Right renal cortex interstitium (tissue), 3 donors: ENCODE measurements at places on chromosomes 16 and 17. TPM values are rescaled to one million over a fixed set of nuclear protein-coding genes. Genes with fewer than 3 reads are reported as not detected.
A peak's percentile ranks its signal among the peaks of the same experiment; 100 is the strongest.

GRCh38 chr16:86587487-86587886 is 9.1 kb downstream of the FOXL1 start:
- DNase-seq, result no peak

DNA sequence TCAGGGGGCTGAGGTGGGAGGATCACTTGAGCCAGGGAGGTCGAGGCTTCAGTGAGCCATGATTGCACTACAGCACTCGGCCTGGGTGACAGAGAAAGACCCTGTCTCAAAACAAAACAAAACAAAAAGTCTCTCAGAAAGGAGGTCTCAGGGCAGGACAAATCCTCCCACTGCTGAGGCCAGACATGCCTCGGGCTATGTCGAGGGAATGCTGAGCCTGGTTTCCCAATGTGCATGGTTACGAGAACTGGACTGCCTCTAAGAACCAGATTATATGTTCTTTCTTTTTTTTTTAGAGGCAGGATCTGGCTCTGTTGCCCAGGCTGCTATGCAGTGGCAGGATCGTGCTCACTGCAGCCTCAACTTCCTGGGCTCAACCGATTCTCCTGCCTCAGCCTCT is 27.6 kb downstream of the TRAP1 start:
- no peak for DNase-seq

GRCh38 chr16:89065458-89065822 is 28.2 kb upstream of the ACSF3 start:
- no peak for DNase-seq

DNA sequence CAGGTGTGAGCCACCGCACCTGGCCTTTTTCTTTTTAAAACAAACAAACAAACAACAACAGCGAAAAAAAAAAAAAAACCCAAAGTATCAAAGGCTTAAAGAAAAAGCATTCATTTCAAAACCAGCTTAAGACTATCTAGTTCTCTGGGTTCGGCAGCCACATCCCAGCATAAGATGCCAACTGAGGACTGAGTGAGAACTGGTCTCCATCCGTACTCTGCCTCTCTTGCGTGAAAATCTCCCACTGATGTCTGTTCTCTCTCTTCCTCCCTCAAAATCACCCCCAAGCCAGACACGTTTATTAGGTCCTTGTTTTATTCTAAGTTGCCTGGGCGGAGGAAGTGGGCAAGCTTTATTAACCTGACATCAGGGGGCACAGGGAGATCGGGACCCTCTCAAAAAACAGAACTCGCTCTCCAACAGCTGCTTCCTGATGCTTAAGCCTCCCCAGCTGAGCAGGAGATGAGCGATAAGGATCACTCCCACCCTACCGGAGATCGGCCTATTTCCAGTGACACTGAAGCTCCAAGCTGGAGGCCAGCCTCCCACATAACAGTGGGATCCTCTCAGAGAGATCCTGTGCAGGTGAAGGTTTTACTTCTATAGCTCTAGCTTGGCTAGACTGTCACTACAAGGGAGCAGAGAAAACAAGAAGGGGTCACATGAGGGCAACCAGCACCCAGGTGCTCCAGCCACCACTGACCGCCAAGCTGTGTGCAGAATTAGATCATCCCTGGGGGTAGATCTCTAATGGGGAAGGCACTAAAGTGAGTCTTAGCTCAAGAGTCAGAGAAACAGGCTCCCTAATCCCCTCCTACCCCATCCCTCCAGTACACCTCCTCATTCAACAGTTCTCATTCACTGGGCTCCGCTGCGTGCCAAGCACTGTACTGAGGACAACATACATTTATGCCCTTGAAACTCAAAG is 13.6 kb downstream of the CDC42EP4 start:
- no peak for DNase-seq

MAF gene
- polyA plus RNA-seq, result 47.0 TPM

DNA sequence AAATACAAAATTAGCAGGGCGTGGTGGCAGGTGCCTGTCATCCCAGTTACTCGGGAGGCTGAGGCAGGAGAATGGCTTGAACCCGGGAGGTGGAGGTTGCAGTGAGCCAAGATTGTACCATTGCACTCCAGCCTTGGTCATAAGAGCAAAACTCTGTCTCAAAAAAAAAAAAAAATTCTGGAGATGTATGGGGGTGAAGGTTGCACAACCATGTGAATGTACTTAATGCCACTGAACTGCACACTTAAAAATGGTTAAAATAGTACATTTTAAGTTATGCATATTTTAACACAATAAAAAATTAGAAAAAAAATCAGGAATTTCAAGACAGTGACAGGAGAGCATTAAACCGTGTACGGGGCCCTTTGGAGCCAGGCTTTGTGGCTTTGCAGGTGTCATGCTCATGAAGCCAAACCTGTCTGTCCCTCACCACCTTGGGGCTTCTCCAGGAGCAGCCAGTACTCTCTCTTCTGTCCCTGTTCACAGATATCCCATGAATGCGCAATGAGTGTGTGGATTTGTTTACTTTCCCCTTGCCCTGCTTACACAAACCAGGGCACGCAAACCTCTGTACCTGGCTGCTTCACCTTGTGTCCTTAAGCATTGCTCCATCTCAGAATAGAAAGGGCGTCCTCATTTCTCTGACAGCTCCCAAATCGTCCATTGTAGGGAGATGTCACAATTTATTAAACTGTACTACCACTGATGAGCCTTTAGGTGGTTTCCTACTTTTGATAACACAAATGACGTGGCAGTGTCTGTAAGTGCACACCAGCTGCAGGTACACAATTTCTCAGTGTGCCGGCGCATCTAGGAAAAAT is 58.2 kb upstream of the CBX4 start:
- DNase-seq, result no peak

PIGS gene
- 109 TPM for polyA plus RNA-seq

DNA sequence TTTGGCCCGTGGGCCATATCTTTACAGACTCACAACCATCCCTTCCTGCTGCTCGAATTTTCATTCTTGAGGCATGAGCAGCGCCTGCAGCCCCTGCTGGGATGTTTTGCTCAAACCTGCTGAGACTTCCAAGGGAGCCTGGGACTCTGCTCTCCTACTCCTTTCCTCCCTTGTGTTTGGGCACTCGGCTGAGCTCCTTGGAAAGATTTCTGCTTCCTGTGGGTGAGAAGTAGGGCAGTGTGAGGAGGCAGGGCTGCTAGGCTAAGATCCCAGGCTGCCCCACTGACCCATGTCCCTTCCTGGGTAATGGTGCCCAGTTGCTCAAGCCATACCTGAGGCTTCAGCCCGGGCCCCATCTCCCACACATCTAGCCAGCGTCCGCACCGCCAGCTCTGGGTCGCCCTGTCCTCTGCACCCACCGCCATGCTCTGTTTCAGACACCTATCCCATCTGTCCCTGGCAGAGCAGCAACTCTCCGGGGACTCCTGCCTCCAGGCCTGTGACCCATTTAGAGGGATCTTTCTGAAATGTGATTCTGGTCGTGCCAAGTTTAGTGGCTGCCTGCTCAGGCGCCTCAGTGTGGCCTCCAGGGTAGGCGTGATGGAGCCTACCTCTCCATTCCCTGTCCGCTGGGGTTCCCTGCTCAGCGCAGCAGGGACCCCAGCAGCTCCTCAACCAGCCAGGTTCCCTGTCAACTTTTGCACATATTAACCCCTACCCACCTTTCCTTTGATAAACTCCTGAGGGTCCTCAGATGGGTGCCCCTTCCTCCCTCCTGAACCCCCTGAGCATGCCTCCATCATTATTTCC is 190.1 kb downstream of the CCDC182 start:
- DNase-seq, result no peak

CES4A gene
- 6.7 TPM for polyA plus RNA-seq

GRCh38 chr16:51242296-51242994 is 91.4 kb upstream of the SALL1 start:
- DNase-seq, result no peak

ITGB4 gene
- polyA plus RNA-seq, result 7.8 TPM

- no peak for DNase-seq
Observed at GRCh38 chr17:45115015-45115625, 17.2 kb downstream of the PLCD3 start.

ABCC11 gene
- polyA plus RNA-seq, result 0.30 TPM

- DNase-seq, result peak; percentile 48
Observed at GRCh38 chr17:35243561-35244340, 879 bp downstream of the SLFN5 start.

PRPSAP2 gene
- 61.4 TPM for polyA plus RNA-seq

DNA sequence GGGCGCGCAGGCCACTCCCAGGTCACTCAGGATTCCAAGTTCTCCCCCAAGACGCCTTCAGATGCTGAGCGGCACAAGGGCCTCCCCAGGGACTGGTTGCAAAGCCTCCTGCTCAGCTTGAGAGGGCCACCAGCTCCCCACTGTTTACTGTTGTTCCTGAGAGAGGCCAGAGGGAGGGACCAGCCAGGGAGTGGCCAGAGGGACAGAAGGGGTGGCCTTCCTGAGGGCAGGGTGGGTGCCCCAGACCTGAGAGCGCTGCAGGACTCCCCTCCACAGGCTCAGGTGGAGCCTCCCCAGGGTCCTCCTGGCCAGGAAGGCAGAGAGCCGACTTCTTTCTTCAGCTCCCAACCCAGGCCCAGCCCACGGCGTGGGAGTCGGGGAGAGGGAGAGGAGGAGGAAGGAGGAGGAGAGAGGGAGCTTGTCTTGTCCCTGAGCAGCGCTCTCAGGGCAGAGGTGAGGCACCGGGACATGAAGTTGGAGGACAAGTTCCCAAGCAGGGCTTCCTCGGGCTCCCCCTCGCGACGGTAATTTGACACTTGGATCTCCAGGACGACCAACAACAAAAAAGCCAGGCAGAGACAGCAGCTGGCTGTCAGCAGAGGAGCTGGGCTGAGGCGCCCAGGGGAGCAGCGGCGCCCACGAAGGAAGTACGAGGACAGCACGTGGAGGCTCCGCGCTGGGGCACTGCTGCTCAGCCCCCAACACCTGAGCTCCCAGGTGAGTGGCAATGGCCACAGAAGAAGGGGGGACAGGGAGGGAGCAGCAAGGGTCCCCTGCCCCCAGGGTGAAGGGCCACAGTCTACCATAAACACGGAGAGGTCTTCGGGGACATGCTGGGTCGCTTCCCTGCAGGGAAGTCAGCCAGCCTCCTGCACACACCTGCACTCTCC is 497 bp downstream of the SMIM5 start:
- peak; percentile 97 for DNase-seq

- no peak for DNase-seq
Observed at GRCh38 chr17:61331178-61331577, 68.5 kb upstream of the TBX2 start.

- DNase-seq, result no peak
Observed at GRCh38 chr17:6471531-6472465, 27.5 kb downstream of the PIMREG start.

DNA sequence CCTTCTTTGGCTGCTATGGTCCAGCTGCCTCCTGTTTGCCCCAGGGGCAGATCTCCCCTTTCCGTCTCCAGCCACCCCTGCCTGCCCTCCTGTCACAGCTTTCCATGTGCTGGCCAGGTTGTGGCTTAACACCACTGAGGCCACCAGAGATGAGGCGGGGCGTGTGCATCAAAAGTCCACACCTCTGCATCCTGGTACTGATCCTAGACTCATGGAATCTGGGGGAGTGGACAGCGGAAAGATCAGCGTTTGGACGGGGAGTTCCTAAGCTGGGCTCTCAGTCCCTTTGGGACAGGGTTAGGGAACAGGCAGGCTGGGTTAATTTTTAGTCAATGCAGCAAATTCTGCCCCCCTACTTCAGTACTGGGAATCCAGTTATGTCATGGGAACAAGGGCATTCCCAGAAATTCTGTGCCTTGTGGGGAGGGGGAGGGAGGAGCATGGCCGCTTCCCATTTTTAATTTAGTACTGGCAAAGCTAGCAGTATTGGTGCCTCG is 3.9 kb downstream of the IGFBP4 start:
- DNase-seq, result no peak

DNA sequence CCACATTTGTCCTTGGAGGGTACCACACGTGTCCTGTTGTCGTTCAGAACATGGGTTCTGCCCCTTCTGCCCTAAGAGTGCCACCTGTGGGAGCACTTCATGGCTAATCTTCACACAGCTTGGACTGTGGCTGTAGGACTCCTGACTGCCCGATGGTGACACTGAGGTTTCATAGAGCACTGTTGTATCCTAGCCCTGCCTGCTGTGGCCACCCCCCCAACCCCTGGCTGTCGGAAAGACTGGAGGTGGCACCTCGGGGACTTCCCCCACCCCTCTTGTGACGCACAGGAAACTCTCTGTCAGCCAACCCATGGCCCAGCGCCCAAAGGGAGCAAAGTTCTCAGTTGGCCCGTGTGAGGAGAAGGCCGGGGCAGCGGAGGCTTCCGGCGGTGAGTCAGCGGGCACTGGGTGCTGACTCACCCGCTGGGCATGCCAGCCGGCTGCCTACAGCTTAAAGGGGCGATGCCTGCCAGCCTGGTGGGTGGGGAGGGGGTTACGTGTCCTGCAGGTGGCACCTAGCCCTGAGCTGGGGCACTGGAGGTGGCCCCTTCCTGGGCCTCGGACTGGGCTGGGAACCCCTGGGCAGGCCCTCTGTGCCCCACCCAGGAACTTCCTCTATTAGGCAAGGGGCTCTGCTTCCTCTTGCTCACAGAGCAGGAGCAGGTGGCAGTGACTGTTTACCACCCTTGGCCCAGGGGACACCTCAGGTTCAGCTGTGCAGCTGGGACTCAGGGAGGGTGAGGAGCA is 3.4 kb downstream of the MAP2K3 start:
- no peak for DNase-seq

FBXL19 gene
- 18.0 TPM for polyA plus RNA-seq

- DNase-seq, result no peak
Observed at GRCh38 chr17:70865993-70866804, 696.9 kb downstream of the KCNJ2 start.

DNA sequence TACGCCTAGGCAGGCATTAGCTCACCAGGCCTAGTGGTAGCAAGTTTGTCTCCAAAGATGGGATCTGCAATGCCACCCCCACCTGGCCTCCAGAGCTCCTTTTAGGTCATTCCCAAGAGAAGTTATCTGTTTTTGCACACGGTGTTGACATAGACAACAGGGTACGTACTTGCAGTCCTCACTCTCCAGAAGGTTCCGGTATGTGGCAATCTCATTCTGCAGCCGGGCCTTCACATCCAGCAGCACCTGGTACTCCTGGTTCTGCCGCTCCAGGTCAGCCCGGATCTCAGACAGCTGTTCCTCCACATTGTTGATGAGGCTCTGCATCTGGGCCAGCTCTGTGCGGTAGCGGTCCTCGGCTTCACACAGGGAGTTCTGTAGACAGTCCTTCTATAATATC is 9.8 kb upstream of the KRT31 start:
- DNase-seq, result no peak

GRCh38 chr17:47203984-47204721 is 5.0 kb upstream of the MYL4 start:
- DNase-seq, result no peak

GRCh38 chr17:56125830-56126819 is 27.1 kb upstream of the ANKFN1 start:
- no peak for DNase-seq

NXPH3 gene
- polyA plus RNA-seq, result 1.3 TPM

GRCh38 chr16:89452241-89452640 is 38.1 kb downstream of the ANKRD11 start:
- DNase-seq, result no peak

- peak; percentile 86 for DNase-seq
Observed at GRCh38 chr17:40111221-40112128, 10.3 kb upstream of the MSL1 start.
